ENCODE measurements at places on chromosomes 11 and 22. TPM values are rescaled to one million over a fixed set of nuclear protein-coding genes. Genes with fewer than 3 reads are reported as not detected.

GRCh38 chr11:57047610-57048009 is 58.9 kb downstream of the OR5AK2 start:
- DNase-seq: no peak

GRCh38 chr11:36142879-36143278 is 146.3 kb downstream of the COMMD9 start:
- no peak for DNase-seq

DNA sequence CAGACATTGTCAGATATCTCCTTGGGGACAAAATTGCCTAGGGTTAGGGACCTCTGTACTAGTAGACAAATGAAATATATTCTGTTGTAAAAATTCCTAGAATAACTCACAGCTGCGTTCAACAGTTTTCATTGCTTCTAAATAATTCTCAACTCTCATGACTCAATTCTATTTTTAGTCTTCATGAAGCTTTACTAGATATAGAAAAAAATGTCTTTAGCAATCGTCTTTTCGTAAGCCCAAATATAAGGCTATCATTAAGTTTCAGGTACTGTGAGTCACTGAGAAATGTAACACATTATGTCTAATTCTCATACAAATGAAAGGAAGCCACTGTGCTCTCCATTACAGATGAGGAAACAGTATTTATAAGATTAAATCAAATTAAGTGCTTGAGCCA is 6.4 kb downstream of the MMP12 start:
- no peak for DNase-seq

GRCh38 chr11:86034710-86035109 is 34.2 kb downstream of the PICALM start:
- DNase-seq: no peak

- no peak for DNase-seq
Measured at GRCh38 chr11:128182844-128183243, 404.5 kb downstream of the ETS1 start.

DNA sequence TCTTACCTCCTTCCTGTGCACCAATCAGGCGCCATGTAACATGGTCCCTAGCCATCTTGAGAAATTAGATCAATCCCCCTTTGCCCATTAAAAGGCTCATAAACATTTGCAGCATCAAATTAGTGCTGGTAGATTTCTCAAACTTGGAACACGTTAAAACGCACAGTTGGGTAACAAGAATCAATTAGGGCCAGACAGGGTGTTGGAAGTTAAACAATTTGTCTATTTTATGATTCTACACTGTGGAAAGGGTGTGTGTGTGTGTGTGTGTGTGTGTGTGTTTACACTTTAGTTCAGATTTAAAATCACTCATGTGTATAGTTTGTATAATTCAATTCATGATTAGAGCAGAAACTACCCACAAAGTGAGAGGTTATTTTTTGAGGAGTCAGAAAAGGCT is 682.0 kb downstream of the OPCML start:
- no peak for DNase-seq

GRCh38 chr22:32758866-32759385 is 42.6 kb upstream of the TIMP3 start:
- DNase-seq: no peak

GRCh38 chr11:71986131-71986530 is 12.6 kb upstream of the IL18BP start:
- DNase-seq: no peak

DNA sequence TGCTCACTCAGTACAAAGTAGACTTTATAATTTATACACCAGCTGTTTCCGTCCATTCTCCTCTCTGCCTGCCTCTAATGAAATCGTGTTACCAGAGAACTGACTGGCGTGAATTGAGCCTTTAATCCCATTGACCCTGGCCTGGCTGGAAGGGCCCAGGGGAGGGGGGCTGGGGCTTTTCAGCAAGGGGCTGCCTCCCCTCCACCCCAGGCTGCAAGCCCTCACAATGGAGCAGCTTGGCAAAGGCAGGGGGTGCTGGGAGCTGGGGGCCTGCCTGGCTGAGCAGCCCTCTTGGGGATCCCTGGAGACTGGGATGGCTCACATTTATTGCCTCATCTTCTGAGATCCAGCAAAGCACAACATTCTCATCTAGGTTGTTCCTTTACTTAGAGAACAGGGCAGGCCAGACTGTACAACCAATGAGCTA is 25.8 kb upstream of the LMO1 start:
- DNase-seq: peak; percentile 1

GRCh38 chr11:3671334-3672254 is at the start of gene CHRNA10:
TSS of gene CHRNA10 (minus strand) at chr11:3671384. CDS start at chr11:3671312, 72 bp downstream.
- no peak for DNase-seq

DNA sequence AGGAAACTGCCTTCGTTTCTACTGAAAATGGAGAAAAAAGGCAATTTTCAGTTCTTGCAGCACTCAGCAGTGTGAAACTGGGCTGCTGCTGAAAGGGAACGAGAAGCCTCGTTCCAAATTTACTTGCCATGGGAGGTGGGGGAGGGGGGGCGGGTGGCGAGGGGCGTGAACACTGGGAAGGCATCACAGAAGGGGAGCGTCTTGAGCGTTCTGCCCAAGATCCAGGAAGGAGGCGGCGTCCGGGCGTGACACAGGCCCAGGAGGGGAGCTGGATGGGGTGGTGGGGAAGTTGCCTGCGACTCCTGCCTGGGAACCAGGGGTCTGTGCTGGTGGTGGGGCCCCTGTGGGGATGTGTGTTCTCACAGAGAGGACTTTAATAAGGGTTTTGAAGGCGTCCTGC is 213.5 kb downstream of the CTTN start:
- no peak for DNase-seq

- peak; percentile 40 for DNase-seq
Measured at GRCh38 chr11:75667255-75667830, 1.5 kb downstream of the MAP6 start.

DNA sequence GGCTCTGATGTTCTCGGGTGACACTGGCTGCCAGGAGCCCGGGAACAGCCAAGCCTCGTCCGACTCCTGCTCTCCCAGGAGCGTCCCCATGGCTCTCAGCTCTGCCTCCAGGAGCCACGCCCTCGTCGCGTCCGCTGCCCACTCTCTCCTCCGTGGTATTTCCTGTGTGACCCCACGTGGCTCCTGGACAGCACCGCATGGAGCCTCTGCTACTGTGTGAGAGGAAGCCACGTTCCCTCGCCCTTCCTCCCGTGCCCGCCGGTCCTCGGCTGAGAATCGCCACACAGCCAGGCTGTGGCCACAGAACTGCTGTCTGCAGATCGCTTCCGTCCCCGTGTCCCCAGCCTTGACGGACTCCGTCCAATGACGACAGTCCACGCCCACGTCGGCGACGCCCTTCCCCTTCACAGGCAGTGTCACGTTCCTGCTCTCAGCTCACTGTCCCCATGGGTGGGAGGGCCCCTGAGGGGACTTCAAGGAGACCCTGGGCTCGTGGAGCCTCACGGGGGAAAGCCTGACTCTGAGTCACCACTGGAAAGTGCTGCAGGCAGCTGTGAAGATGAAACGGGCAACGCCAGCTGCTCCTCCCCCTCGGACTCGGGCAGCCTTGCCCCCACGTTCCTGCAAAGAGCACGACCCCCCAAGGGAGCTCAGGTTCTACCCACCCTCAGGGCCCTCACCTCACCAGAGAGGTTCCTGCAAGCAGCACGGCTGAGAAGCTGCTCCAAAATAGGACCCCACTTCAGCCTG is 458.5 kb downstream of the BRD1 start:
- no peak for DNase-seq

DNA sequence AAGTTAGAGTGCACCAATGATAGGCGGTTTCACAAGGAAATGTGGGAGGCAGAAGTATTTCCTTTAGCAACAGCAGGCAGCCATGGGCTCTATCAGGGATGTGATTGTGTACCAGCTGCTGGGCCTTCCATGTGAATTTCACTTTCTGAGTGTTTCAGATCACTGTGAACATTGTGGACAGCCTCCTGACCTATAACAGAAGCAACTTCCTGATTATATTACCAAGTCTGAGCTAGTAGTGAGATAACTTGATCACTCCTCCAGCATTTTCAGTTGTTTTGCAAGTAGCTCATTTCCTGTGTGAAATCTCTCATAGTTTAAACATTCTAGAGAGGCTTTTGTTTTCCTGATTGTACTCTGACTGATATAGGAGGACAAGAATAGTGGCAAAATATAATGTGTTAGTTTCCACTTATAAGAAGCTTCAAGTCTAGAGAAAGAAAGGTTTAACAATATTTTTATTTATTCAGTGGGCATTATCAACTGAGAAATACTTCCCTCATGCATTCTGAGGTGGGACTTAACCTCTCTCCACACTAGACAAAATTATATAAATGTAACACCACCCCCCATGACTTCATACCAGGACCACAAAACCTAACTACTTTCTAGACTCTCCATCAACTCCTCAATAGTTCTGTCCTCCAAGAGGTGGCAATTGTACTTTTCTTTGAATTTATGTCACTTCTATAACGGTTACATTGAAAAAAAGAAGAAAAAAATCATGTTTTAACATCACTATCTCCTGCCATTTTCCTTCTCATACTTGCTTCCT is 184.2 kb upstream of the LUZP2 start:
- DNase-seq: no peak

DNA sequence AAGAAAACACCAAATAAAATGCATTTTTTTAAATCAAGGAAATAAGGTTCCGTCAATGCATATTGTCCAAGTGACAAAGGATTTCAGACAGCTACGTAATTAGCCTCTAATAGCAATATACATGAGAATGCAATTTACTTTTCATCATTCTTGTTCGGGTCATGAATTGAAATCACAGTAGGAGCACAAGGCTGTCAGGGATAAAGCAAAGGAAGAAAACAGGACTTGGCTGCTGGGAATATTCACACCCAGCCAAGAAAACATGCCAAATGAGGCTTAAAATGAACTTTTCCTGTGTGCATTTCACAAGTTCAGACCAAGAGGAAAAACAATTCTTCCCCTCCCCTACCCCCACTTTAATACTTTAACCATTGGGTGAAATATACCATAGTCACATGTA is 188.6 kb downstream of the CWF19L2 start:
- no peak for DNase-seq

DNA sequence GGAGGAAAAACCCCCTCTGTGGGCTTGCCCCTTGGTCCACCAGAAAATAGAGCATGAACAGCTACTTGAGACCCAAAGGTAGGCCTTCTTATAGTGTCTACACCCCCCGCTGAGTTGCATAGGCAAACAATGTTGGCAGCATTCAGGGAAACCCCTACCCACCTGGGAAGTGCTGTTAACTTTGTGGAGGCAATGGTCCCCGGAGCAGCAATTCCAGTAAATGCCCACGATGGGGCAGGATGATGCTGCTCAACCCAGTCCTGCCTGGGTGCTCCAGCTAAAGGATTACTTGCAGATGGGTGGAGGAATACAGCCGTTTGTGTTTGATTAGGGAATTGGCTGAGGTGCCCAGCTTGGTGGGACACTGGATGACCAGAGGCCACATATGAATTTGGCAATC is 381.3 kb upstream of the ANO5 start:
- DNase-seq: no peak

GRCh38 chr11:1890856-1891830 is 552 bp downstream of the PRR33 start:
- peak; percentile 71 for DNase-seq

DNA sequence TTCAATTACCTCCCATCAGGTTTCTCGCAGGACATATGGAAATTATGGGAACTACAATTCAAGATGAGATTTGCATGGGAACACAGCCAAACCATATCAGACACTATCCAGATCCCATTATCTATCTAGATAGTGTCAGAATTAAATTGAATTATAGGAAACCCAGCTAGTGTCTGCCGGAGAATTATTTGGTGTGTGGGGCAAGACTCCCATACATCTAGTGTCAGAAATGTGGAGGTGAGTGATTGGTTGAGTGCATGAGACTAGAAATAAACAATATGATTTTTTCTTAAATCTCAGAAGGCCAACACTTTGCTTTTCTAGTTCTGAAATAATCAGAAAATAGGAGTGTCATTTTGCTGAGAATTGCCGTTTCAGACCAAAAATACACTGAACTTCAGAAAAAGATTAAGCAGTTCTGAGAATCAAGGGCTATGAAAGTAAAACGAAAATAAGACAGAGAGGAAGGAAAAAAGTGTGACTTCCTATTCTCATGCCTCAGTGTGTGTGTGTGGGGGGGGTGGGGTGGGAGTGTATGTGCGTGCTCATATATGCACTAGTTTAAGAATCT is 21.3 kb downstream of the CASP12 start:
- no peak for DNase-seq

DNA sequence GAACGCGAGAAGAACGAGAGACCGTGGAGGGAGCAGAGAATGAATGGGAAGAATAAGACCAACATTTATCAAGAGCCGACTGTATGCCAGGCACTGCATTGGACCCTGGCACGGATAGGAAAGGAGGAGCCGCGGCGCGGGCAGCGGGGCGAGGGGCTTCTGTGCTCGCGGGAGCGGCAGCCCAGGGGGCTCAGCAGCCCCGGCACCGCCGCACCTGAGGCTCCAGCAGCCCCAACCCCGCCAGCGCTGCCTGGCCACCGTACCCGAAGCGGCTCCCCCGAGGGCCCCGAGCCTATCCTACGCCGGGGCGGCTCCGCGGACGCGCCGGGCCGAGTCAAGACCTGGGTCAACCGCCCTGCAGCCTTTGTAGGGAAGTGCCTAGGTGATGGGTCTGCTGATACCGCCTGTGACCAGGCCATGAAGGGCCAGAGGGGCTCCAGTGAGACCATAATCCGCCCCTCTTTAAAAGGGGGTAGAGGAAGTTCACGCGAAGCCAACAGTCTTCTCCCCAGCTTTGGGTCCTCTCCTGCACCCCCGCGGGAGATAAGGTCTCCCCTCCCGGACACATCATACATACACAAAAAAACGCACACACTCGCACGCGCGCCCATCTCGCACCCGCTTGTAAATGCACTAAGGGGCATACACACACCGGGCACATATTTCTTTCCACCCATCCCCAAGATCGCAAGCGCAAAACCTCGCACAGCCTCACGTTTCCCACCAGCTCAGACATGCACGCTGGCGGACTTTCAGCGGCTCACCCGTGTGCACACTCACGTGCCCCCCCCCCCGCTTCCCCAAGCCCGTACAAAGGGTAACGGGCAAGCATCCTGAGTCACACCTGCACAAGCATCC is 935 bp upstream of the RTN4RL2 start:
- no peak for DNase-seq

DNA sequence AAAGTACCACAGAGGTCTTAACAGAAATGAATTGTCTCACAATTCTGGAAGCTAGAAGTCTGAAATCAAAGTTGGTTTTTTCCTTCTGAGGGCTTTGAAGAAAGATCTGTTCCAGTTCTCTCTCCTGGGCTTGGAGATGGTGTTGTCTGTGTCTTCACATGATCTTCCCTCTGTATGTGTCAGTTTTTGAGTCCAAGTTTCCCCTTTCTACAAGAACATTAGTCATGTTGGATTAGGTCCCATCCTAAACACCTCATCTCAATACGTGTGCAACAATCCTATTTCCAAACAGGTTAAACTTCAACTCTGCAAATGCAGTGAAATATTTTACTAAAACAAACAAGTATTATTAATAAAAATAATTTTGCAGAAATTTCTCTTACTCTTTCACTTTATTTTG is 3.1 kb upstream of the PTS start:
- DNase-seq: no peak

Gene C11orf86
- not detected for total RNA-seq

Gene ART1
- 1.7 TPM for total RNA-seq

Gene NF2
- total RNA-seq: 43.8 TPM

Gene C11orf16
- 13.6 TPM for total RNA-seq

Gene TMEM41B
- 90.1 TPM for total RNA-seq

Gene PATE4
- not detected for total RNA-seq

Gene PLAAT2
- 7.8 TPM for total RNA-seq

Gene GLB1L3
- total RNA-seq: 1.3 TPM

Gene TSSK2
- total RNA-seq: not detected

Gene ZP1
- total RNA-seq: not detected
